ENCODE measurements at places on chromosomes 12 and 14. TPM values are rescaled to one million over a fixed set of nuclear protein-coding genes. Genes with fewer than 3 reads are reported as not detected.

Gene COX14
- 85.6 TPM for total RNA-seq

Gene PPP2R3C
- total RNA-seq = 11.0 TPM

Gene PLD4
- total RNA-seq = not detected

Gene PABPN1
- 63.4 TPM for total RNA-seq

Gene SLC10A1
- total RNA-seq = not detected

Gene TUBA1C
- 978 TPM for total RNA-seq

Gene CACNB3
- total RNA-seq = 19.8 TPM

Gene TGFB3
- 2.9 TPM for total RNA-seq

Measured in HT-29 (cell line).